ENCODE measurements at places on chromosomes 3 and 15.

DNA sequence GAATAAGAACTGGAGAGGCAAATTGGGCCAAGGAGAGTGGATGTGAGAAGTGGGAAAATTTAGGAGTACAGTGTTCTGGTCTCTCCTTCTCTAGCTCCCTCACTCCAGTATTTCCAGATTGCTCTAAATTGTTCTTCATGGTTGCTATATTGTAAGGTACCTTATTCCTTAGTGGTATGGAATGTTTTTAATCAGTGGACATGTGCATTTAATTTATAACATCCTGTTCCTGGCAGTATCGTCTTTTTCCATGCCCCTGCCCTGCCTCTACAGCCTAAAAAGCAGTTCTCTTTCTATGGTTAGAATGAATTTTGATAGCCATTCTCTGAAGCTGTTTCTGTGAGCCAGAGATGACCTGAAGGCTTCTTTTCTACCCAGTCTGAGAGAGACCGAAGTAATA lies 180.5 kb downstream of the TCF12 start:
- DNase-seq = no peak

DNA sequence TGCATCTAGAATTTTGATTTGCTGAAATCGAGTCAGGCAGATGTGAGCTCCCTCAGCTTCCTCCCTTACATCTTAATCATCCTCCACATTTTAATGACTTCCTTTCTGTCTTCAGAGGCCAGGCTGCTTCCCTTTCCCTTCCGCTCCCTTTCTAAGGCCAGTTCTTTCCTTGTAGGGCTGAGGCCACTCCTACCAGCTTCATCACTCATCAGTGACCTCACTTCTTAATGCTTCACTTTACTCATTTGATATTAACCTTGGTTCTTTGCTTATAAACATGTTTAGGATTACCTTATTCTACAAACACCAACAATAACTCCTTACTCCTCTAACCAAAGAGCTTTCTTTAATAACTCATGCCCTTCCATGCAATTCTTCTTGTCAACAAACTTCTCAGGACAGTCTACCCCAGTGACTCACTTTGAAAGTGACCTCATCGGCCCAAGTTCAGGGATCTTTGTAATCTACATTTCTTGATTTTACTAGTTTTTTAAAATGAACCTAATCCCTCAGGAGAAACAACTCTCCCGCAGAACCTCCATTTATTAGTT lies 23.9 kb downstream of the ILDR1 start:
- no peak for DNase-seq

- DNase-seq = no peak
Observed at GRCh38 chr15:91118817-91119590, 18.9 kb downstream of the SV2B start.

DNA sequence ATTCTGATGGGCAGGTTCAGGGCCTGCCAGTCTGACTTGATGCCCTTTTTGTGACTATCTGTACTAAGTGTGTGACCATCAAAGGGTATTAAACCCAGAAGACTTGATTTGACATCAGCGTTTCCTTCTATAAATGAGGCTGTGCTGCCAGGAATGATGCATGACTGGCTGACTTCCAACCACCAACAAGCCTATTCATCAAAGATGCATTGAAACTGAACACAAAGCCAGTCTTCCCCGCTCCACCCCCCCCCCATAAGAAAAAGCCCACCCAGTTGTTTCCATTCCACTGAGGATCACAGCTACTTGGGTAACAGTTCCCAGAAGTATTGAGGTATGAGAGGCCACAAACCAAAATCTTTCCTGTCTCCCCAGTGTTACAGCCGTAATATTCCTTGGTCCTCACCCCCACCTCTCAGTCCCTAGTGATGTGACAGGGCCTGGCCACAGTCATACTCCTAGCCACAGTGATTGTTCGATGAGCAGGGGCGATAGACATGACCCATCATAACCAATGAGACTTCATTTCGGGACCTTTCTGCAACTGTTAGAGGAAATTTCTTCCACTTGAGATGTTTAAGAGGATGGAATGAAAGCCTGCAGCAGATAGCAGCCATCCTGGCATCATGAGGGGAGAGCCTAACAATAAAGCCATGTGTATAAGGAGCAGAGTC lies 22.6 kb downstream of the SH3BP5 start:
- DNase-seq = no peak

DNA sequence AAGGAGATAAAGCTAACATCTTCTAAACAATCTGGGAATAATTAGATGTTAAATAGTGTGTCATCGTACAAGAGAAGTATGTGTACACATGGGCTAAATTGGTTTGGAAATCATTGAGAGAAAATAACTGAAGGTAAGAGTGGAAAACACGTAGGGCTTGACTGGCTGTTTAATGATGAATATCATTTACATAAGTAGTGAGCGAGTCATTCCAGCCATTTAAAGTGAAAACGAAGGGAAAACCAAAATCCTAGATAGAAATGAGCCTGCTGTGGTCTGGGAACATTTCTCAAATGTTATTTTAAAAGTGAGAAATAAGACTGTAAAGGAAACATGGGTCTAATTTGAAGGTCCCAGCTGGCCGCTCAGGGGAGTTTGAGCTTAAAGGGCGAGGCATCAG lies 41.9 kb upstream of the KCNMB2 start:
- no peak for DNase-seq

DNA sequence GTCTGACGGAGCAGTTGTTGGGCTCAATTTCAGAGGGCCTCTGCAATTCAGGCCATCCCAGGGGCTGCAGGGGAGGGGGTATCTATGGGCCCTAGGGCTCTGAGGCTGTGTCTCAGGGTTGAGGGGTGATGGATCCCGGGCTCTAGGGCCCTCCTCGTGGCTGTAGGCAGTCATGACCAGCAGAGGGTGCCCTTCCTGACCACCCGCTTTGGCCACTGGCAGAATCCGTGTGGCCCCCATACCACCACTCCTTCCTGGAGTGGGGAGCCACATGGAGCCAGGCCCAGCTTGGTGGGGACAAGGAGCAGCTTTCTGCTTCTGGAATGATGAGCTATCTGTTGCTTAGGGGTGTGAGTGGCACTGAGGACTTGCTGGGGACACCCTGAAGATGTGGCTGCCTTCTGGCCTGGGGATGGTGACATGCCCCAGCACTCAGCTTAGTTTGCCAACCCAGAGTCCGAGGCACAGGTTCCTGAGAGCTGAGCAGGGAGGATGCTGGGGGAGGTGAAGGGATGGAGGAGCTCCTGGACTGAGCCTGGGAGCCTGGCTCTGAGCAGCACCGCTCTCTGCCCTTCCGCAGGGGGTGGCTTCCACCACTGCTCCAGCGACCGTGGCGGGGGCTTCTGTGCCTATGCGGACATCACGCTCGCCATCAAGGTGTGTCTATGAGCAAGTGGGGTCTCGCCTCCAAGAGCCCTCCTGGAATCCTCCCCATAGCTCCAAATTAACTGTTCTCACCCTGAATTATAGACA lies 20.2 kb downstream of the HDAC11 start:
- DNase-seq = no peak

DNA sequence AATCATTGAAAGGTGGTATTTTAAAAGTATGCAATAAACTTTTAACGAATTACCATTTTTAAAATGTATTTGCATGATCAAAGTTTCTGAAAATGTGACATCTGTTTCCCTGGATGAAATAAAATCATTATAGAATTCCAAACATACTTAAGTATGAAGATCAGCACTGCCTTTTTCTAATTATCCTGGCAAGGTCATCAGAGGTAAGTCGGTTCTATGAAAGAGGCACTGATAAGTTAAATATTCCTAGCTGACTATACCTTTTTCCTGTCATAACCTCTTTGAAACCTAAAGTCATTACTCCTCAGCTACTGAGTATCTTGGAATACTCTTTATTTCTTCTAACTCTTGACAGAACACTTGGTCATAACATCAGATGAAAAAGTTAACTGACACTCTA lies 406.1 kb upstream of the ALCAM start:
- no peak for DNase-seq

DNA sequence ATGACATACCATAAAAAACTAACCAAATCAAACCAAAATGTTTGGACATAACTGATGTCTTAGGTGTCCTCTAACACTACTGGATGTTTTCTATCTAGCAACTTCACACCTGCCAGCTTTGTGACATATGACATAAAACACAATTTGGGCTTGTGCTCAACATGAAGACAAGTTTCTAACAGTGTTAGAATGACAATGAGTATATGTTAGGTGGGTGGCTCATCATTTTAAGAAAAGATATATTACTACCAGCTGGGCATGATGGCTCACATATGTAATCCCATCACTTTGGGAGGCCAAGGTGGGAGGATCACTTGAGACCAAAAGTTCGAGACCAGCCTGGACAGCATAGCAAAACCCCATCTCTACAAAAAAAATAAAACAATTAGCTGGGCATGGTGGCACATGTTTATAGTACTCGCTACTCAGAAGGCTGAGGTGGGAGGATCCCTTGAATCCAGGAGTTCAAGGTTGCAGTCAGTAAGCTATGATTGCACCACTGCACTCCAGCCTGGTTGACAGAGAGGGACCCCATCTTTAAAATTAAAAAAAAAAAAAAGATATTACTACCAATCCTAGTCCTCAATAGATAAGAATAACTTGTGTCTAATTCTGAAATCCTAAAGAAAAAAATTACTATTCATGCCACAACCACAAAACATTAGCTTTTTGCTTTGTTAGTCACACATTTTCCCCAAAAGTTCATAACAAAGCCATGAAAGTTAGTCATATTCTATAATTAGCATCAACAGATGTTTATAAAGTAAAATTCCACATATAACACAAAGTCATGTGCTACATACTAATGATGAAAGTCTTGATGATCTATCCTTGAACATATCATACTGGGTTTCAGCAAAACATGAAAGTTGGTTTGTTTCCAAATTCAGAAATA lies 59.9 kb downstream of the LRRFIP2 start:
- DNase-seq = no peak

GRCh38 chr3:122353215-122353614 lies 28.2 kb downstream of the CSTA start:
- no peak for DNase-seq

DNA sequence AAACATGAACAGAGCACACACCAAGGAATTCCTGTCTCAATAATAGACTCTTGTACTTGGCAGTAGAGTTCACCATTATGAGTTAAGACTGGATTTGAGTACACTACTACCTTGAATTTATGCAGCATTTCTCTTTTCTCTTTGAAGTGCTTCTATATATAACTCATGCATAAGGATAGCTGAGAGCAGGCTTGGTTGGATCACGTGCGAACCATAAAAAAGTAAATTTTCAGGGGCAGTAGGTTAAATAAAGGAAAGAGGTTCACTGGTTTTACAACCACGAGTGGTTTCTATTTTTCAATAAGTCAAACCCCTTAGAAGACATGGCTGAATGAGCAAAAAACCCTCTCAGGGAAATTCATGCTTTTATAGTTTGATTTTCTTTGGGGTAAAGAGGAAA lies 28.6 kb upstream of the PDZRN3 start:
- DNase-seq = no peak

DNA sequence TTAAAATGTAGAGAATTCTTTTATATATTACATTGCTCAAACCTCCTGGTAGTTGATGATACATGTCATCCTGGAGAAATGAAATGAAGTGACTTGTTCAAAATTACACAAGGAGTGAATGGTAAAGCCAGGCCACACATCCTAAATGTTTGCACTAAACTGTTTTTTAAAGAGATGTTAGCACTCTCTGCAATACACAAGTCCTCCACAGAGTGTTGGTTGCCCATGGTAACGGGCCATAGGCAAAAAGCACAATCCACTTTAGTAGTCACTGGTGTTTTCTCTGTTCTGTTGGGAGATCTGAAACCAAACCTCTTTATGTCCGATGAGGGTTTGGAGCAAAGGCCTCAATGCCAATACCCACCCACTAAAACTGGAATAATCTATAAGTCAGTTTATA lies 907.4 kb downstream of the NTRK3 start:
- no peak for DNase-seq

DNA sequence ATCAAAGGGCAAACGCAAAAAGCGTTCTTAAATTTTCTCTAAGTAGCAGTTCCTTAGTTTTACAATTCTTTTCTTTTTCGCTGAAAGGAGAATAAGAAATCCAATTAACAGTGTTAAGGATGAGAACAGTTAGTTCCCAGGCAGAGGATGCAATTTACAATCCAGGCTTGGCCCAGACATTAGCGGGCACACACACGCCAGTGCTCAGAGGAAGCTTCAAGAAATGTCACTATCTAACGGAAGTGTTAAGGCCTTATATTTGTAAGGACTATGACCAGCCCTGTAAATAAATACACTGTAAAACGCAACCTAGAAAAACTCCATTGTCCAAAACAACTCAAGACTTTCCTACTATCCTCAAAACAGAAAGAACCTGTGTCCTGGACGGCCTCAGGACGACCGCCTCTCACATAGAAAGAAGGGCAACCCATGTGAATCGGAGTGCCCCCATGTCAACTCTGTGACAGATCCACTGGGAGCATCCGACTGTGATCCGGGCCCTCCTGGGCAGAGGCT lies 1.3 kb downstream of the ACAP2 start:
- DNase-seq = no peak

GRCh38 chr3:184618811-184619210 lies 57.2 kb downstream of the EPHB3 start:
- DNase-seq = no peak

DNA sequence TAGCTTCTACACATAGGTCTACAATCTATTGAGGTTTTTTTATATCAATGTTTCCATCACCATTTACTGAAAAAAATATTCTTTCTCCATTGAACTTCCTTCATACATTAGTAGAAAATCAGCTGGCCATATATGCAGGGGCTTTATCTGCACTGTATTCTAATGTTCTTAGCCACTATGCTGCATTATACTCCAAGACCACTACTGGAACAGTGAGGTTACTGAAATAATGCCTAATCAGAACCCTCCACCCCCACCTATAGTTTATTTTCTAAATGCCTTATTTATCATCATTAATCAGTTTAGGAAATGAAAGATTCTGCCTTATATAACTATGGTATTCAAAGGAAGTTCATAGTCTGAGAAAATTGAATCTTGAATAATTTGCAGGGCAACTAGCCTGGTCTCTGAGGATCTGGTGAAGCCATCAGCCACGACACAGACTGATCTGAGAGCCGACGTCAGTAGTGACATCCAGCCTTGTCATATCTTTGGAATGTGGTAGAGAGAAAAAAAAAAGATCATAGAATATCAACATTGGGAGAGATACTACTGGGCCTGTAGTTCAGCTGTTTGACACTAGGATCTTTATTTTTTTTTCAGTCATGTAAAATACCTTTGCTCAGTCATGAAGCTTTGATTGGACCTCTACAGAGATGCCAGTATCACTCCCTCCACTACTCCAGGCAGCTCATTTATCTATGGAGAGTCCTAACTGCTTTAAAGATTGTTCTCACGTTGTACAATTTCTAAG lies 66.6 kb downstream of the P3H2 start:
- no peak for DNase-seq

GRCh38 chr3:196207833-196208607 lies 3.2 kb downstream of the ZDHHC19 start:
- DNase-seq = no peak

DNA sequence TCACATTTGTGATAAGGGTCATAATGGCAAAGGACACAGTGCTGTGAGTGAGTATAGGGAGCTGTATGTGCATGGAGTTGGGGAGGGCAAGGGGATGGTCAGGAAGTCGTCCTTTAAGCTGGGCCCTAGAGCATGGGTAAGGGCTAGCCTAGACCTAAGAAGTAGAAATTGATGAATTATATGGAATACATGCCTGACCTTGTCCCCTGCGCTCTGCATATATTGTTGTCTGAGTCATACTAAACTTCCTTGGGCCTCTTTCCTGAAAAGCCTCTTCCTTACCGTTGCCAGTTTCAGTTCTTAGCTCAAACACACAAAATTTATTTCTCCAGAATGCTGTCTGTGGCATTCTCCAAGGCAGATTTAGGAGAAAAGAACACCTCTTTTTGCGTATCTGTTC lies 4.6 kb downstream of the SNRK start:
- no peak for DNase-seq

GRCh38 chr15:71151081-71151480 lies 35.8 kb downstream of the THSD4 start:
- DNase-seq = no peak
